ENCODE measurements at places on chromosomes 12 and 14.

DNA sequence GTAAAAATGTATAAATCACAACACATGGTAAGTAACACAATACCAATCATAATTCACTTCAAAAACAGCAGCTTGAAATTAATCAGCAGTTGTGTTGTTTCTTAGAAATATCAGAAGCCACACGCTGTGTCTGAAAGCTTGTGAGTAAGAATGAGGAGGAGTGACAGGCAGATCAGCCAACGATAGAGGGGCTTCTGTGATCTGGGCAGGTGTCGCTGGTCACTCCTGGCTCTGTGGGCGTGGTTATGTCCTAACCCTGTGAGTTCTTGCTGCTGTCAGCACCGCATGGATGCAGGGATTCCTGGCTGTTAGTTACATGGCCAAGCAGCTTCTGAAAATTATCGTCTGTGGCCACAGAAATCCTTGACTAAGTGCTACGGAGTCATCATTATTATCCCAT lies 123.4 kb downstream of the SLC25A47 start:
- DNase-seq = no peak

DNA sequence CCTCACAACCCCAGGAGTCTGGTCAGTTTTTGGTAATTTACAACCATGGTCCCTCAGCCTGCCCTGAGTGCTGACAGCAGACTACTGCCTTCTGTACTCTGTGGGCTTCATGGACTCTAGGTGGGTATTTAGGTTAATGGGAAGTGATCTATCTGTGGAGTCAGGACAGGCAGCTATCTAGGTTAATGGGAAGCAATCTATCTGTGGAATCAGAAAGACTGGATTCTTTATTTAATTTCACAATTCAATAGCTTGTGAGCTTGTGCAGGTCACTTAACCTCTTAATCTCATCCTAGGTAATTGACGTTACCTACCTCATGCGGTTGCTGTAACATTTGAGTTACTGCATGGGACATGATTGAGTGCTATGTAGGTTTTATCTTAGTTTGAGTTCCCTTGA lies 777.5 kb downstream of the NRXN3 start:
- DNase-seq = no peak

DNA sequence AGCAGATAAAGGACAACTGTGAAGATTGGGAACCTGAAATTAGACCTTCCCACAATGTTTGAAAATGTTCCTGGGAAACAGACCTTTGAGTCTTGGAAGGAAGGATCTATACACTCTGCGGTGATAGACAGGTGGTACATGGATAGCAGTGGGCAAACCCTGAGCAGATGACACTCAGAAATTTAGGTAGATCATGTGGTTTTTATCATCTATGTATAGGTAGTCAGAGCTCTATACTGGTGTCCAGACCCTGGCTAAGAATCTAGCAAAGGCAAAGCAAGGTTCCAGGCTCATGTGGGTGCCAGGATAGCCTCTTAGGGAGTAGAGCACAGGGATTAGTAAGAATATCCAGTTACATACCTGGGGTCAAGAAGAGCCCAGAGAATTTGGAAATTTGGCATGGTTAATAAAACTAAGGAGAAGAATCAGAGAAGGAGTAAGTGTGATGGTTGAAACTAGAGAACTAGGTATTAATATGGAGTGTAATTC lies 331.2 kb upstream of the FBXO33 start:
- DNase-seq = no peak

- no peak for DNase-seq
These were observed 29.1 kb upstream of the NXPH4 start for GRCh38 chr12:57187222-57188089.

DNA sequence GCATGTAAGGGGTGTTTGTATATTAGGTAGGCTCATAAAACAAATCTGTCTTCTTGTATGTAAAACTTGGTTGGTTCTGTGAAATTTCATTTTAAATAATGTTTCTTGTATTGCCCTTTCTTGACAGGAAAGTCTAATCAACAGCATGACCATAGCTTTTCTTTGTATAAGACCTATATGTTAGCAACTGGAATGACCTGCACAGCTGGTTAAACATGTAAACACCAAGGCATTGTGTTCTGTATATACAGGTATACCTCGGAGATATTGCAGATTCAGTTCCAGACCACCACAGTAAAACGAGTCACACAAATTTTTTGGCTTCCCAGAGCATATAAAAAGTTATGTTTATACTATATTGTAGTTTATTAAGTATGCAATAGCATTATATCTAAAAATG lies 183.6 kb downstream of the ERC1 start:
- DNase-seq = no peak

DNA sequence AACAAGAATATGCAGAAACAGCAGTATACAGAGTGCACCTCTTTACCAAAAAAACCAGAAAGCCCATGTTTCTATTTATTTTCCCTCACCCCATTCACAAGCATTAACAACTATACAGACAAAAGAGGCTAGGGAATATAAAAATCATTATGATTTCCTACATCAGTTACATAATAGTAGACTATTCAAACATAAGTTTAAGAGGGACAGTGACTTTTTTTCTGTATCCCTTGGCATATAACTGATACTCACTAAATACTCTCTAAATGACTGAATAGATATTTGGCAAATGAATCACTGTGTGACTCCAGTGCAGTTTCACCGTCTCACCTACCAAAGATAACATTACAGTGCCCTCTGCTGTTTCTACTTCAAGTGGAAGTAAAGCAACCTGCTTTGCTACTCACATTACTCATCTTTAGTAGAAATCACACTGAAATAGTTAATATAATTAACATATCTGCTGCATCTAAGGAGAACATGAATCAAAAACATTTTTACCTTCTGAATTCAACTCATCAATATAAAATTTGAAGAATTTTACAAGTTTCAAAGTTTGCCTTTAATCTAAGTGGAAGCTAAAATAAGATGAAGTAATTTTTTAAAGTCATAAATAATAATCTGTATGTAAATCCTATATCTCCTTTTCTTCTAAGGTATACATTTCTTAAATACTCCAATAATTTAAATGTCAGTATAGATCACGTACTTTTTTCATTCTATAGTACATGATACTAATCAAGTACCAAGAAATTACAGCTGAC lies 103.8 kb downstream of the OSBPL8 start:
- DNase-seq = peak; percentile 88

GRCh38 chr14:32381869-32382268 lies 52.8 kb downstream of the AKAP6 start:
- DNase-seq = no peak

DNA sequence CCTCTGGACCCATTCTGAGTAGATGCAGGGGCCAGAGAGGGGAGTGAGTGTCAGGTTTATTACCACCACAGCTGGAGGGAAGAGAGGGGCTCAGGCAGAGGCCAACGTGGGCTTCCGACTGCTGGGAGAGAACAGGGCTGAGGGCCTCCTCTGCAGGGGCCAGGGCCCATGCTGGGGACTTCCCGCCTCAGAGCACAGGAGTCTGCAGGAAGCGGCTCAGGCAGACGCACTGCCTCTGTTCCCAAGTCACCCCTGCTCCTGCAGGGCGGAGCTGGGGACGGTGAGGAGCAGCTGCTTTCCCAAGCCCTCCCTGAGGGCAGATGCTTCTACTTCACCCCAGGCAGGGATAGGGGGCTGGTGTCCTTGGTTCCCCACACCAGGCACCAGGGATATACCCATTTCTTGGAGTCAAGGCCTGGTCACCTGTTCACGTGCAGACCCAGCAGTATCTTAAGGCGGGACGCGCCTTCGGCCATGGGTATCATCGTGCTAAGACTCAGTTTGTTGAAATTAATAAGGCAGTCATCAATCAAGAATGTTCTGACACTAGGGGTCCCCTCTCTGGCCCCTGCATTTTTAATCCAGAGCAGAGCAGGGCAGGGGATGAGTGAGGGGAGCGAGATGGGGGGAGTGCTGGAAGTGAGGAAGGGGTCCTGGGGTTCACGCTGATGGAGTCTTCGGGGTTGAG lies 100.0 kb downstream of the PIWIL1 start:
- DNase-seq = no peak
